ENCODE measurements at places on chromosomes 6 and 20. TPM values are rescaled to one million over a fixed set of nuclear protein-coding genes. Genes with fewer than 3 reads are reported as not detected.

GRCh38 chr6:93341900-93342613 lies 77.3 kb downstream of the EPHA7 start:
- no peak for DNase-seq

DNA sequence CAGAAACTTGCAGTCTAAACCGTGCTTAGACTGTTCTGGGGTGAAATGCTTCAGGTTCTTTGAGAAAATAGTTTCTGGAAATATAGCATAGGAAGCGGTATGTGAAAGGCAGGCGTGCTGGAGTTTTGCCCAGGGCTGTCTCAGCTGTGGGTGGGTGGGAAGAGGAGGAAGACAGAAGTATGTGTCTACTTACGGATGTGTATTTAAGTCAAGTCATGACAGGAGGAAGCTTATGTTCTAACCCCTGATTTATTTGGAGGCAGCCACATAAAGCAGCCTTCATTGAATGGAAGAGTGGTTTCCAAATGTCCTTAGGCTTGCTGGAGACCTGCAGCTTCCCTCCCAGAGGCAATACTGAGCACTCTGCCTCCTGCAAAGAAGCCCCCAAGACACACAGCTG lies 345.8 kb upstream of the PRND start:
- DNase-seq = no peak

DNA sequence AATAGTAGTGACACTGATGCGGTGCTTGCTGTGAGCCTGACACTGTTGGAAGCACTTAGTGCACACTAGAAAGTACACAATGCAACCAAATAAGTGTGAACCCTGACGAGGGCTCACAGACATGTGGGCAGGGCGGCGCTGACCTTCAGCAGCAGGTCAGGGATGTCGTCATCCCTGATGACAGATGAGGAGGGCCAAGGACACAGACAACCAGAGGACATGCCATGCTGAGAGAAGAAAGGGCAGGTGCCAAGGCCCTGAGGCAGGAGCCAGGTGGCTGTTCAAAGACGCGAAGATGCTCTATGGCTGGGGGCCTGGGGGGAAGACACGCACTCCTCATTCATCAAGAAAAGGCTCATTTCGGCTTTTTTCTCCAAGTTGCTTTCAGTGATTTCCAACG lies 176.4 kb upstream of the CST7 start:
- peak; percentile 41 for DNase-seq

DNA sequence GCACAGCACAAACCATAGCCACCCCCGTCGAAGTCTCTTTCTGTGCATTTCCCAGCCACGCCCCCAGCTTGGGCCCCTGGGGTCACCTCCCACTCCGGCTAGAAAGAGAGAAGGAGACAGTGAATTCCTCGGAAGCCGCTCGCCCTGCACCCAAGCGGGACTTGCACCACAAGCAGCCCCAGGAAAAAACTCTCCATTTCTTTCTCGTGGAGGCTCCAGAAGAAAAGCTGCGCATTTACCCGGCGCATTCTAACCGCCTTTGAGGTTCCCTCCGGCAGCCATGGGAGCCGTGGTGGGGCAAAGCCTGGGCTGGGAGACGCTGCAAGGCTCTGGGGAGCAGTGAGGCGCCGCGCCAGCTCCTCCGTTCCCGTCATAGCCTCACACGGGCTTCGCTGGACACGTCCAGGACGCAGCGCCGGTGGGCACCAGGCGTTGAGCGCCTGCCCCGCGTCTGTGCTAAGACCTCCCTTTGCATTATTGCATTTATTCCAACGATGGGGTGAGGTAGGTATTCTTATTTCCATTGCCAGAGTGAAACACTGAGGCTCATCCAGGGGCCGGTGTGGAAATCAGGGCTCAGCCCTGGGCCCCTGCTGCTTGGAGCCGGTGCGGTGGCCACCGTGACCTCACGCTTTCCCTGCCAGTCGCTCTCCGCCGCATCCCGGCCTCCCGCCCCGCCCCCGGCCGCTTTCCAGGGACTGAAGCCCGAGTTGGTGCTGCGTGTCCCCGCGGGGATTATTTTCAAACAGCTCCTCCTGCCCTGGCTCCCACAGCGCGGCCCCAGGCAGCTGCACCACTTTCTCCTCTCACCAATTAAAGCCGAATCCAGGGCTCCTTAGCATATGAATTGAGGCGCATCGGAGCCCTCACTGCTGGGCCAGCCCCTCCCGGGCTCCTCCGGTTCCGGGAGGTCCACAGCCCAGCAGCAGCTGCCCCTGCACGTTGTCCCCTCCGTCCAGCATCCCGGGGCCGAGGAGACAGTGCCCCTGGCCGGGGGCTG lies 148.3 kb upstream of the AFDN start:
- DNase-seq = peak; percentile 62

GRCh38 chr20:25271486-25272222 lies 23.8 kb downstream of the PYGB start:
- DNase-seq = peak; percentile 72

GRCh38 chr6:3789896-3790558 lies 38.5 kb upstream of the PXDC1 start:
- DNase-seq = no peak

GRCh38 chr20:34717230-34718095 lies 13.3 kb downstream of the TP53INP2 start:
- no peak for DNase-seq

PDE10A gene
- total RNA-seq = 3.1 TPM

LSM2 gene
- 33.5 TPM for total RNA-seq

ZBTB12 gene
- 2.6 TPM for total RNA-seq

RSPO3 gene
- total RNA-seq = 1.4 TPM

SMLR1 gene
- total RNA-seq = not detected
